Activated CD8-positive, alpha-beta memory T cell treated with anti-CD3 and anti-CD28 coated beads for 1 hour (primary cell): ENCODE measurements at places on chromosomes 7 and 10.
A peak's percentile ranks its signal among the peaks of the same experiment; 100 is the strongest.

DNA sequence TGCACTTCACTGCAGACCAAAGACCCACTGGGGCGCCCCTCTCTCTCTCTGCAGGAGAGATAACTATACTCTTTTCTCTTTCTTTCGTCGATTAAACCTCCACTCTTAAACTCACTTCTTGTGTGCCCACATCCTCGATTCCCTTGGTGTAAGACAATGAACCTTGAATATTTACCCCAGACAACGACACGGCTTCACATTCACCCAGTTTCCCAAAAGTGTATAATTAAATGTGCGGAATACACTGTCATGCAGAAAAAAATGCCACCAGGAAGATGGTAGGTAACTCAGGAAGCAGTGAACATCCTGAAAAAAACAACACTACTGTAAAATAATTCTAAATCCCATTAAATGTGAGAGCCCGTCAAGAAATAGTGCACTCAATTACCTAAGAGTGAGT is 882.2 kb downstream of the TYW1 start:
- DNase-seq, result no peak

DNA sequence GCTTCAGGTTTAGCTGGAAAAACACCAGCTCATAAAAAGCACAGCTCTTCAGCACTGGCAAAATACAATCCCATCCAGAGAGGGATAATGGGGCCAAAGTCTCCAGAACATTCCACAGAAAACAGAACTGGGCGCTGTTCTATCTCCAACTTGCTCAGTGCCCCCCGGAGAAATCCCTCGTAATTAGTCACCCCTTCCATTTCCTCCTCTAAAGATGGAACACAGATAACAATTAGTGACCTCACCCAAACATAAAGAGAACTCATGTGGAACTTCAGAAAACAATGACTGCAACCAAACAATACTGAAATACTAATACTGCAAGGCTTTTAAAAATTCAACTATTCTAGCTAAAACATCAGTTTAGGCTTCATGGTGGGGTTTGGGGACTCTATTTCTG is 46.3 kb downstream of the KIAA1549 start:
- DNase-seq, result no peak

- no peak for DNase-seq
Observed at GRCh38 chr10:123748711-123749110, 82.6 kb downstream of the GPR26 start.

GRCh38 chr10:133415752-133416151 is 8.7 kb downstream of the SPRN start:
- no peak for DNase-seq

GRCh38 chr7:148850564-148850963 is 33.5 kb downstream of the EZH2 start:
- no peak for DNase-seq

GRCh38 chr10:88854684-88855083 is 3.0 kb upstream of the ANKRD22 start:
- no peak for DNase-seq

DNA sequence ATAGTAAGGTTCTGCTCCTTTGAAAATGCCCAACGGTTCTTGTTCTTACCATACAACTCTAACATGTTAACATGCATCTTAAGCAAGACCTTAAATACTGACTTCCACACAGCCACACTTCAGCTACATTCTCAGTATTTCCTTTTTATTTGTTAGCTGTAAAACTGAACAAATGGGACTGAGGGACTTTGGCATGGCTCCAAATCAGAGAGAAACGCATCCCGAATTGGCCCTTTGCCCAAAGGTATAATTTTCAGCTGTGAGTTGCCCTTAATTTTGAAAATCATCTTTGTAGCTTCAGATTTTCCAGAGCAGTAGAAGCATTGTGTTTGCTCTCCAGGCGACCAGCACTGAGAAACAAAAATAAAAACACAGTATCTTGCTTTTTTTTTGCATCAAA is 56.4 kb downstream of the NEUROD6 start:
- DNase-seq, result no peak

DNA sequence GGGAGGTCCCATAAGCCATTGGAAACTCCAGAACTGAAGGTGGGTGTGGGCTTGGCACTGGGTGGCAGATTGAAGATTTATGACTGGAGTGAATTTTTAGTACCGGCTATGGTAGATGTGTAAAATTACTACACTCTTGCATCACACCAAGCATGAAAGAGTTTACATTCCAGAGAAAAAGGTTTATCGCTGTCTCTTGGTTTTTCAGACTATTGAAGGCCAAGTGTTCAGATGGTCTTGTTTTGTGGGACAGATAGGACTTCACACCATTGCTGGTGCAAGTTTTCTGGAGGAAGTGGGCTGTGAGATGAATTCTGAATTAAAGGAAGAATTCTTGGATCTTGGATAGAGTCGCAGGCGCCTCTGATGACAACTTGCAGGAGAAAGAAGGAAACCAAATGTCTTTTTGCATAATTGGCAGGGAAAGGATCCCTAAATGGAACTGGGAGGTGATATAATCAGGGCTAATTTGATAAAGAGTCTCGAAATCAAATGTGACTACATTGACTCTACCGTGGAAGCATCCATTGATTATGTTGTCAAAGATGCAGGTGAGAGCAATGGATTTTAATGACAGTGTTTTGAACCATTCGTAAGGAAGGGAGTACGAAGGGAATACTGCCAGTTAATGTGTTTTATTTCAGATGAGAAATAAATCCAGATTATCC is 14.2 kb upstream of the NMT2 start:
- no peak for DNase-seq

DNA sequence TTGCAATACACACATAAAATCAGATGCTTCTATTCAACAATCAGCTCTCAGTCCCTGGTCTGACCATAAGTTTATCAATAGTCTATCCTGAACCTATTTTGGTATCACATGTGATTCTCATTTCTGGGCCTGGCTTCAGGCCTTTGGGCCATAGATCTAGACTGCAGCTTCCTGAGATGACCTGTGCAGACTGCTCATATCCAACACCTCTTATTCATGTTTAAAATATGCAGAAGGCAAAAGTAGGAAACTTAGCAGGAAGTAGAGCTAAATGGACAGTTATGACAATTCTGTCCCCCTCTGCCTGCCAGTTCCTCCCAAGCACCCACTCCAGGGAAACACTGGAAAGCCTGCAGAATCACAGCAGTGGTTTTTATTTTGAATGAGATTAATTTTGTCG is 53.3 kb downstream of the C7orf25 start:
- no peak for DNase-seq

GRCh38 chr7:107982918-107983389 is 20.0 kb downstream of the LAMB1 start:
- no peak for DNase-seq

GRCh38 chr10:86023931-86024280 is 342.7 kb downstream of the GRID1 start:
- DNase-seq, result no peak

GRCh38 chr7:29442146-29442545 is 121.5 kb upstream of the PRR15 start:
- no peak for DNase-seq

DNA sequence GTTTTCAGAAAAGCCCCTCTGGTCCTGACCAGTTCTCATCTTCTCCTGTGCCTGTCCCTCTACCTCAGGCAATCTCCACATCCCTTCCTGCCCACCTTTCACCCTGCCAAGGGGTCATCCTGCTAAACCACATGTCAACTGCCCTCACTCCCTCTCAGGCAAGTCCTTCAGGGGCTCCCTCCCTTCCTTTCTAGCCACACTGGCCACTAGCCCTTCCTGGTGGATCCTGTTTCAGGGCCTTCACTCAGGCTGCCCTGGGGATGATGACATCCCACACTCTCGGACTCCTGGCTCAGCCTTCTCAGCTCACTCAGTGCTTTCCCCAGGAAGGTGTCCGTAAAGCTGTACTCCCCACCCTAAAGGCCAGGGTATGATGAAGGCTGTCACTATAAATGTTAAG is 13.4 kb downstream of the STEAP1B start:
- DNase-seq, result no peak

DNA sequence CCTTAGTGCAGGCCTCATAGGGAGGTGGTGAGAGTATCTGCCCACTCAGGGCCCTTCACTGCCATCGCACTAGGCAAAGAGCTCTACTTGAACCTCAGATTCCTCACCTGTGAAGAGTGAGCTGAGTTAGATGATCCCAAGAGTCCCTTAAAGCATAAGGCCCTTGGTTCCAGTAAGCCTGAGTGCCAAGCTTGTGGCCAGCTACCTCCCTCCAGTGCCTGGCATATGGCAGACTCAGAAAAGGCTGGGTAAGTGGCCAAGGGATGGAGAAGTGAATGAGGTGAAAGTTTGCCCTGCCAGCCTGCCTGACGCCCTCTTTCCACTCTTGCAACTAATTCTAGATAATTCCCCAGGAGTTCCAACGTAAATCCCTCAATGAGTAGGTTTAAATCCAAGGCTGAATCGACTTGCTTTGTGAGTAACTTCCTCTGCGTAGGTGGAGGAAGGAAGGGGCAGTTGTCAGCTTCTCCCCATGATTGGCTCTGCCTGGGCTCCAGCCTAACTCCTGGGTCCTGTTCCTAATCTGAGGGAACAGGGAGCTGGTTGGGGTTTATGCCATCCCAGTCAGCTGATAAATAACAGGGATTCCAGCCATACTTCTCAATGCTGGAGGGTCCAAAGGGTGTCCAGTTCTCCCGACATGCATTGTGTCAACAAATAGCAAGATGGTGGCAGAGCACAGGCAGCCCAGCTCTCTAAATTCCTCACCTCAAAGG is 14.2 kb downstream of the DUSP5 start:
- no peak for DNase-seq

GRCh38 chr10:68221196-68221595 is 10.7 kb downstream of the ATOH7 start:
- DNase-seq, result no peak

DNA sequence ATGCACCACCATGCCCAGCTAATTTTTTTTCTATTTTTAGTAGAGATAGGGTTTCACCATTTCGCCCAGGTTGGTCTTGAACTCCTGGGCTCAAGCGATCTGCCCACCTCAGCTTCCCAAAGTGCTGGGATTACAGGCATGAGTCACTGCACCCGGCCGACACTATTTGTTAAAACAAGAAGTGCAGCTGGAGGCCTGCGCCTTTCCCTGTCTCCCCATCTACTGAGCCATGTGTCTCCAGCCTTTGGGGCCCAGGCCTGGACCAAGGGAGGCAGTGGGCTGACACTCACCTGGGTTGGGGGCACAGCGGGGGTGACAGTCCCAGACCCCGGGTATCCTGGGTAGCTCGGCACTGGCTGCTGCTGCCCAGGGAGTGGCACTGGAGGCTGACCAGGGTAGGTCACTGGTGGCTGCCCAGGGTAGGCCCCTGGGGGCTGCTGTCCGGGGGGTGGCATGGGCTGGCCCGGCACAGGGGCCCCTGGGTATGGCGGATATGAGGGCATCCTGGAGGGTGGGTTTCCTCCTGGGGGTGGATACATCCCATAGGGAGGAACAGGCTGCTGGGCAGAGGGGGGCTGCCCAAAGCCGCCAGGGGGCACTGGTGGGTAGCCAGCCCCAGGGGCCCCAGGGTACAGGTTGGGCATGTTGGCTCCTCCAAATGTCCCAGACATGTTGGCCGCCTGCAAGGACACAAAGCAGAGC is 36.3 kb downstream of the PLAC9 start:
- DNase-seq, result no peak

GRCh38 chr10:48306265-48306869 is at the start of gene MAPK8:
TSS of gene MAPK8 (plus strand) at chr10:48306677. CDS start at chr10:48401661, 94,984 bp downstream.
- peak; percentile 72 for DNase-seq

DNA sequence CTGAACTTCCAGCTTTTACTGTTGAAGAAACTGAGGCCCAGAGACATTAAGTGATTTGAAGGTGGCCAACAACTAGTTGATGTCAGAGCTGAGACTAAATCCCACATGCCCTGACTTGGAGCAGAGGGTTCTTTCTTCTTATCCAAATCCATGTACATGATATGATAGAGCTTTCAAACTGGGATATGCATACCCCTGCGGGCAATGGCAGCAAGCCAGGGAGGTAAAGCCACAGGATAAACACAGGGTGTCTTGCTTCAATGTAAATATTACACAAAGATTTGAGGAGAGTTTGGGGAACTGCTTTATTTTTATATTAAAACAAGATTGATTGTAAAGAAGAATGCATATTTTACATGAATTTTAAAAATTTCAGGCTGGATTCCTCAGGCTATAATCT is 2.3 kb upstream of the LRRC72 start:
- DNase-seq, result no peak

- DNase-seq, result no peak
Observed at GRCh38 chr7:55786901-55787300, 75.7 kb downstream of the SEPTIN14 start.

DNA sequence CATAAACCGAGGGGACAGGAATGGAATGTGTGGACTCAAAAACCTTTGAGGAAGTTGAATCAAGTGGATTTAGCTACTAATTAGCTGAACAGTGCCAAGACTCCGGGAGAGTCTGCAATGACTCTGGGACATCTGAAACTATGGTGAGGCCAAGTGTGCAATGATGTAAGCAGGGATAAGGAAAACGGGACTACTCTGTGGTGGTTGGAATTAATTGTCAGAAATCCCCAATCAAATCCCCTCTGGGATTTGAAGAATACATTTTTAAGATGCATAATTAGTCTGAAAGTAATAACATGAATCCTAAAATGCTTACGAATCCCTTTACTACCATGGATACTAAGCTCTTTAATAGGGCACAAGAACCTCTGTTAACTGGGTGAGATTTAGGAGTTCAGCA is 602.8 kb downstream of the NRG3 start:
- DNase-seq, result no peak

- DNase-seq, result no peak
Observed at GRCh38 chr7:147911201-147911601, 679.4 kb upstream of the C7orf33 start.

GRCh38 chr10:88309365-88309764 is 273.8 kb downstream of the RNLS start:
- DNase-seq, result no peak

DNA sequence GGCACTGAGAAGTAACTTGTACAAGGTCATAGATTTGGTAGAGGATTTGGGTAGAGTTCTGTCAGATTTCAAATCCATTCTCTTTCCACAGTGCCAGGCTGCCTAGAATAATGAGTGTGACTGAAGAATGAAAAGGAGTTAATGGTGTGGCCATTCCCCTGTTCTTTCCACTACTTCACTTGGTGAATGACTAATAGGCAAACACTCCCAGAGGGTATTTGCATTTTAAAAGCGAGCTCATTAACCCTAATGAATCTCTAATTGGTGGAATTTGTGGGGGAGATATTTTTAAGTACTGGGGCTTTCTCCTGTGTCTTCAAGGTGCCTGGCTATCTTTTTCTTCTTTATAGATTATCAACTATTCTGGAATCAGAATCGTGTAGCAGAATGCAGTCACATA is 74.8 kb upstream of the RPA3 start:
- DNase-seq, result no peak

DNA sequence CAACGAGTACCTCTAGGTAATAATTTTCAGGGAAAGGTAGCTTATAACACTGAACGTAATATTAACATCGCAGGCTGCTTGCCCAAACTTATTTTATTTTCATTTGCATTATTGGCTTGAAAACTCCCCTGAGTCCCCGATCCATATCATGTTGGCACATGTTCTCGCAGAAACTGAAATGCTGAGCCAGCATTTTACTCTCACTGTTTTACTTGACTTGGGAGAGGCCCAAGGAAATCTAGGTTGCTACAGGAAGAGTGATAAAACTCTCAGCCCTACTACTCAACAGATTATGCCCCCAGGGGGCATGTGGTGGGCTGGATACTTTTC is 183.5 kb upstream of the HABP2 start:
- DNase-seq, result no peak

GRCh38 chr7:6205971-6206660 is 66.3 kb downstream of the CYTH3 start:
- DNase-seq, result no peak

GRCh38 chr7:100674411-100675104 is 1.0 kb downstream of the GNB2 start:
- DNase-seq, result no peak

GRCh38 chr10:92421550-92421949 is 130.6 kb downstream of the MARCHF5 start:
- DNase-seq, result no peak
